Uterus (tissue), 4 donors: ENCODE measurements at places on chromosomes 2 and 18. TPM values are rescaled to one million over a fixed set of nuclear protein-coding genes. Genes with fewer than 3 reads are reported as not detected.

Gene TMEM17
- not detected for total RNA-seq

Gene MOCOS
- total RNA-seq, result under 0.01 TPM

Gene HMSD
- not detected for total RNA-seq

DNA sequence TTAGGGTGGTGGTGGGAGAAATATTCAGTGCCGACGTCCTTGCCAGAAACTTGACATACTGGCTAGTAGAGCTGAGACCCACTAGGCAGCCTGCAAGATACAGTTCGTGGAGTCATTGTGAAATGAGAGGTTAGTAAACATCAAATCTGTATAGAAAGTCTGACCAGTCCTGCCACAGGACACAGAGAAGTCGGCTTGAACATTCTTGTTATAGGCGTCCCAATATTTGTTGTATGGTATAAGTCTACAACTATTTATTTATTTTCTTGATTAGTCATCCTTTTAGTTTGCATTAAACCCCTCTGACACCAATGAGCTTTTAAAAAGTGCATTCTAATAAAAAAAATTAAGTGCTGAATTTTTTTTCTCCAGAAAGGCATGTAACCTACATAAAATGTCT is 265.4 kb downstream of the STK39 start:
- DNase-seq, result no peak

- no peak for DNase-seq
Observed at GRCh38 chr2:7670905-7671641, 753.9 kb downstream of the RNF144A start.

DNA sequence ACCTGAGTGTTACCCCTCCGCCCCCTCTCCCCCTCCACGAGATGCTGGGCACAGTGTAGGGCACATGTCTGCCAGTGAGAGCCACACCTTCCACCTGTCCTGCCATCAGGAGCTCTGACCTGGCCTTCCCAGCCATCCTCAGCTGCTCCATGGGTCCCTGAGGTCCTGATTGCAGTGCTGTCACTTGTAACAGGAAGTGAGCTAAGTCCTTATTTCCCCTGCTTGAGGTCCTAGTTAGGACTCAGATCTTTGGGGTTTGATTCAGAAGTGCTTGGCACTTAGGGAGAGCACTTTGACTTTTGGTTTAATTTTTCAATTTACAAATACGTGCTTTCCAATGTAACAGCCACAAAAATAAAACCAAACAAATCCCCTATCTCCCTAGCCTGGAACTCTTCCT is 125.5 kb downstream of the WDSUB1 start:
- no peak for DNase-seq

DNA sequence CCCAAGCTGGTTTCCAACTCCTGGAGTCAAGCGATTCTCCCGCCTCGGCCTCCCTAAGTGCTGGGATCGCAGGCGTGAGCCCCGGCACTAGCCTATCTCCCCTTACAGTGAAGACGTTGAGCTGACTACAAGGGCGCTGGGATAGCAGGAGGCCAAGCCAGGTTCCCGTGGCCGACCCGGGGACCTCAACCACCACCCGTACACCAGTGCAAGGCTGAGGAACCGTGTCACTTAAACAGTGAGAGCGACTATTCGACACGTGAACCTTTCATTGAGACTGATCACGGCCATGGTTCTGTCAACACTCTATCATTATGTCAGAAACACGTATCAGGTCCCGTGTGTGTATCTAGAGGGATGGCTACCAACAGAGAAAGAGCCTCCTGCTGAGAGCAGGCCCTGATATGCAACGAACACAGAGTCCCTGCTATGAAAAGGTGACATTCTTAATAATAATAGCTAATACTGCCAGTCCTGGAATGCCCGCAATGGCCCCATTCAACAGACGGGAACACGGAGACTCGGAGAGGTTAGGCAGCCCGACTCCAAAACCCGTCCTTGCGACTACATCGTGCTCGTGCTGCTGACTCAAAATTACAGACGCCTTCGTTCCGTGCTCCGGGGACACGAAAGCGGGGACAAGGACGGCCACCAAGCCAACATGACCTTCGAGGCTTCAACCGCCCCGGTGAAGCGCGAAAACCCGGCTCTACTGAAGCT is 833 bp downstream of the AFG3L2 start:
- DNase-seq, result no peak

DNA sequence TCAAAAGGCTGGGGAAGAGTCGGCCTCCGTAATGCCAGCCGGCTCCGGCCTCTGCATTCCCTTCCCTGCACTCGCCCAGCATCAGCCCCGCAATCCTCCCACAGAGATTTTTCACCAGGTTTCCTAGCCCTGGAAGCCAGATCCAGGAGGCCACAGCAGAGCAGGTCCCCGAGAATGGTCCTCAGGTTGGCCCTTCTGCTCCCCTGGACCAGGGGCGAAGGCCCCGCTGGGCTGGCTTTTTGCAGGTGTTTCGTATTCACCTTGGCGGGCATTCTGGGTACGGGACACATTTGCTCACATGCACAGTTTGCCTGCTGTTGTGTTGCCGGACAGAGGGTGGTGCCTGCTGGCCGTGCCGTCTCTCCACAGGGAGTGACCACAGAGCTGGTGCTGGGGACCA is 309.5 kb downstream of the NDUFA10 start:
- DNase-seq, result no peak

DNA sequence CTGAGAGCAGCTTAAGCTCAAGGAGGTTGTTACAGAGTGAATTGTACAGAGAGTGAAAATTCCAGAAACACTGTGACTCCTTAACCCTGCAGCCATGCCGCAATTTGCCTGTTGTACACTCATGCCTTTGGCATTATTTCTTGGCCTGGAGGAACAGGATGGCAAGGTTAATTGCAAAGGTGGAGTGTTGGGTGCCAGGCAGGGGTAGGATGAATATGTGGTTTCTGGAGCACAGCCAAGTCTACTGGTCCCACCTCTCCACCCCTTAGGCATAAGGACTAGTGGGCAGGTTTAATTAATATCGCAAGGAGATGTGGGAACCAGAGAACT is 250.2 kb downstream of the LRRTM1 start:
- DNase-seq, result no peak

- no peak for DNase-seq
Observed at GRCh38 chr2:105749583-105750400, 5.1 kb downstream of the NCK2 start.
